ENCODE measurements at places on chromosomes 5 and 9.

DNA sequence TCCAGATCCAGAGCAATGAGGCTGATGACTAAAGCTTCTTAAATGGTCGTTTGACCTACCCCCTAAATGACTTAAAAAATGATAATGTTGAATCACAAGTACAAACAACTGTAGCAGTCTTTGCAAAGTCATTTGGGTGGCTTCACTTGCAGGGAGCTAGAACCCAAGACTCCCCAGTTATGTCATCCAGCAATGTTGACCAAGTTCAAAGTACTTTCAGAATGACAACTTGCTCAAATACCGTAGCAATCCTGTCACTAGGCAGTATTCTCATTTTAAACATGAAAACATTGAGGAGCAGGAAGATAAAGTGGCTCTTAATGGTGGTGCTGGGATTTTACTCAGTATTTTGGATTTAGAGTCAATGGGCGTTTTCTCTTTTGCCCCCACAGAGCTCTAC lies 1217.0 kb upstream of the DMAC1 start:
- no peak for ATAC-seq

DNA sequence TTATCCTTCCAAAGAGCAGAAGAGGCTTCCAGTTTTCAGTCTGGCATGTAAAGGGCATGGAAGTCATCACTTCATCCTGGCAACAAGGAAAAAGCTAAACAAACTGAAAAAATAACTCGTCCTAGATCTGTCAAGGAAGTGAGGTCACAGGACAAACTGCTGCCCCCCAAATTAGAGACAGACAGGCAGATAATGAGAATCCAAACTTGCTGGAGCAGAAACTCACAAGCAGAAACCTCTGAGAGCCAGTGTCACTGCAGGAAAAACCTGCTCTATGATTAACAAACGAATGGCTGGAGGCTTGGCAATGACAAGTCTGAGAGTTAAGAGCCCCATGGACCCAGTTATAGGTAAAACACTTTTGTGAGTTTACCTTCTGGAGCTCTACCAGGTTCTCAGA lies 18.9 kb upstream of the MLANA start:
- no peak for ATAC-seq

- no peak for ATAC-seq
Observed at GRCh38 chr5:54115735-54116403, 194.5 kb downstream of the ARL15 start.

GRCh38 chr5:173161148-173161547 lies 16.8 kb downstream of the BNIP1 start:
- ATAC-seq: no peak
